Colonic mucosa (tissue), 4 donors: ENCODE measurements at places on chromosomes 1 and 21.

DNA sequence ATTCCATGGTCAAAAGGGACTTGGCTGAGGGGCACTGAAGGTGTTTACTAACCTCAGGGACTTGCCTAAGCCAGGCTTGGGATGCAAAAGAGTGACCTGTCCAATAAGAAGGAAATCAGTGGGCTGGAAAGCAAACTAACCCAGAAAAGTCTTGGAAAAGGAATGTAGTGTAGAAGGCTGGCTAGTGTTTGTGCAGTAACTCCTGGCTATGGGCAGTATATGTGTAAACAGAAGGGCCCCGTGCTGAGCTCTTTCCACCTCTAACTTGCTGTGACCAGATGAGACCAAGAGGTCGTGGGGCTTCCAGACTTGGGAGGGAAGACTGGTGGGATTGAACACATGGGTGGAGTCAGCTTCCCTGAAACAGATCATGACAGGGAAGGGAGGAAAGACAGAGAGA lies 4.1 kb downstream of the MINDY1 start:
- no peak for DNase-seq

- DNase-seq = no peak
These were observed 82.4 kb upstream of the MAGI3 start for GRCh38 chr1:113307771-113308445.

GRCh38 chr1:229058111-229058561 lies 212.8 kb upstream of the RAB4A start:
- DNase-seq = no peak

- DNase-seq = peak; percentile 87
These were observed 3.5 kb upstream of the PIGV start for GRCh38 chr1:26784023-26784871.

DNA sequence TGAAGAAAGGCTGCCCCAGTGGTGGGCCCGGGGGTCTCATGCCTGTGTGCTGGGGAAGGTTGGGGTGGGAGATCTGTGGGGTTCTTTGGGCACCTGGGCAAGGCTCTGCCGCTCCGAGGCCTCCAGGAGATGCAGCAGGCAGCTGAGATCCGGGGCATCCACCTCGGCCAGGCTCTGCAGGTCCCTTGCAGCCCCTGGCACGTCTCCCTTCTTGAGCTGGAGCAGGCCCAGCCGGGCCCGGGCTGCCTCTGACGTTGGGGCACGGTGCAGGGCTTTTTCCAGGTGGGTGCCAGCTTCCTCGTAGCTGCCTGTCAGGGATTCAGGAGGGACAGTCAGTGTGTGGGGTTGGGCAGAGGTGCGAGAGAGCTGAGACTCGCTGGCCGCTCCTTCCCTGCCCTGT lies 11.4 kb upstream of the MMEL1 start:
- no peak for DNase-seq

GRCh38 chr1:24586970-24587820 lies 31.3 kb downstream of the NCMAP start:
- DNase-seq = peak; percentile 69

DNA sequence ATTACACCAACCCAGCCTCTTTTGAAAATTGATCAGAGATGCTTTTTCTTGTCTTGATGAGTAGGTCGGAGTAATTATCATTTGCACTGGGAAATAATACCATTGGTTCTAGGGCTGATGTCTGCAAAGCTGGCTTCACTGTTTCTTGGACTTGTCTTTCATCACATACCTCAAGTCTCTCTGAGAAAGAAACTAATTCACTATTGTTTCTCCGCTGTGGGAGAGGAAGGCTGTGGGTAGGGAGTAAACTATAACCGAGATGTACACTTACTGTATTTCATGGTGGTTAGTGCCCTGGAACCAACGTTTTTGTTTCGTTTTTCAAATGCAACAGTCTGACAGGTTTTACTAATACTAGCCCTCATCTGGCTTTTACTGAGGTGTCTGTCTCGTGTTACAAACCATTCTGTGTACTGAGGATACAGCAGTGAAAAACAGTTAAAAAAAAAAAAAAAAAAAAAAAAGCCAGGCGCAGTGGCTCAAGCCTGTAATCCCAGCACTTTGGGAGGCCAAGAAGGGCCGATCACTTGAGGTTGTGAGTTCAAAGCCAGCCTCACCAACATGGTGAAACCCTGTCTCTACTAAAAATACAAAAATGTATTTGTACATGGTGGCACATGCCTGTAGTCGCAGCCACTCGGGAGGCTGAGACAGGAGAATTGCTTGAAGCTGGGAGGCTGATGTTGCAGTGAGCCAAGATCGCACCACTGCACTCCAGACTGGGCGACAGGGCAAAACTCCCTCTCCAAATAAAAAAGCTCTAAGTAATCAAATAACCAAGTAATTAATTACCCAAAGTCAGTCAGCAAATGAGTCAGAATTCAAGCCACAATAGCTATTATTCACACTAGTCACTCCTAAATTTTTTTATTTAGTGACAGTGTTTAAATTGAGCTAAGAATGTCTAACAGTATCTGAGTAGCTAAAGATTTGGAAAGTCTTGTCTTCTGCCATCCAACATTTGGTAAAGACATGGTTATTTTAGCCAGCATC lies 23.3 kb downstream of the TOMM20 start:
- no peak for DNase-seq

DNA sequence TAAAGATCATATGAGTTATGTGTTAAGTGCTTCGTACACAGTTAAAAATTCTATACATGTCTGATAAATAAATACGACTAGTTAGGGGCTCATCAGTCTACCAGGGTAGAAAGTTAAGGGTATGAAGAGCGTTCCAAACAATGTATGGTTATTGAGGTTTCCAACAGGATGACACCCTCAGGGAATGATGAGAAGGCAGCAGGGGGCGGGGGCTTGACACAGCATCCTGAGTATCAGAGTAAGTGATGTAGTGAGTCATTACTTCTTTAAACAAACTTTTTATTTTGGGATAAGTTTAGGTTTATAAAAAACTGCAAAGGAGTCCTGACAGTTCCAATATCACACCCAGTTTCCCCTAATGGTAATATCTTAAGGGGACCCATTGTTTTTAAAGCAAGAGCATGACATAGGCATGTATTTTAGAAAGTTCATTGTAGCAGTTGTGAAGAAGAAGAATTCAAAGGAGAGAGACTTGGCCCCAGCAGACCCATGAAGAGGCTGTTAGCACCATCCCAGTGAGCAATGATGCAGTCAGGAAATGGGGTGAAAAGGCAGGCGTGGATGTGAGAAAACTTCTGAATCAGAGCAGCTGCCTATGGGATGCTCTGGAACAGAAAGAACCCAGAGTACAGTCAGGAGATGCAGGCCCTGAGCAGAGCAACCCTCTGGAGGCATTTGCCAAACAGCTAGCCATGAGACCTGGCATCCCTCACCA lies 15.0 kb upstream of the PSMB2 start:
- no peak for DNase-seq

GRCh38 chr1:10065344-10065685 lies 32.6 kb downstream of the UBE4B start:
- no peak for DNase-seq

DNA sequence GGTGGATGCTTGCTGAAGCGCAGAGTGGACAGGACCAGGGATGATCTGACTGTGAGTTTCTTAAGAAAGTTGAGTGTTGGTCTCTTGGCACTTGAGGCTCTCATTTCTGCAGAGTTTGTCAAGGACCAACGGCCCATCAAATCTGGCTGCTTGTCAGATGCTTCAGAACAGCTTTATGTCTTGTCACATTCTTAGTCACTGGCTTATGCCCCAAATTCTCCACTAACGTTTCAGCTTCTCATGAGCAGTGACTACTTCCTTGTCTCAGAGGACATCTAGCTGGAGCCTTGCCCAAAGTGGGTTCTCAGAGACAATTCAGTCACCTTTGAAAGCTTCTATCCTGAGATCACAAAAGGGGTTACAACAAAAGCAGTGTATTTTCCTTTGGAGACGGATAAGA lies 92.3 kb downstream of the ST6GALNAC5 start:
- DNase-seq = no peak

DNA sequence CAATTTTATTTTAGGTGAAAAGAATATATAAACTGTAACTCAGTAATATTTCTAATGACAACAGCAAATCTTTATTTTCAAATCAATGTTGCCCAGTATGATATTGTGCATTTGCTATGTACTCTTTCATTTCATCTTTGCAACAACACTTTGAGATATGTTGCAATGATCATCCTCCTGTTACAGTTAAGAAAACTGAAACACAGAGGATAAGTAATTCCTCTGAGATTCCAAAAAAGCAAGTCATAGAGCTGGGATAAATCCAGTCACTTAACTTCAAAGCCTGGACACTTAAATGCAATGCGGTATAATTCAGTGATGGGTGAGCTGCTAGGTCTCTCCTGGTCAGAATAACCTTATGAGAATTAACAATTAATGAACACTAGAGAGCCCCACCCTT lies 48.6 kb upstream of the EXO1 start:
- DNase-seq = no peak

DNA sequence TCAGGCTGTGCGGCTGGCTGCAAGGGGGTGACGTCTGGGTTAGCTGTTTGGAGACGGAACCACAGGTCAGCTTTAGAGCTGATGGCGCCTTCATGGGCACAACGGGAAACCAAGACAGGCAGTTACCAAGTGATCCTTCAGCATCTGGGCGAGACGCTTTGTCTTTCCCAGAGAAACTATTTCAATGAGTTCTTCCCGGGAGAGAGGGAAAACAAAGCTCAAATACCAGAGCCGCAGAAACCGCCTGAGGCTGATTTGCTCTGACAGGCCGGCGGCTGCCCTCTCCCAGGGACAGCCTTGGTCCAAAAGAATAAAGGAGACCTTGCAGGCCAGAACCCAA lies 76.5 kb downstream of the CD58 start:
- DNase-seq = no peak

DNA sequence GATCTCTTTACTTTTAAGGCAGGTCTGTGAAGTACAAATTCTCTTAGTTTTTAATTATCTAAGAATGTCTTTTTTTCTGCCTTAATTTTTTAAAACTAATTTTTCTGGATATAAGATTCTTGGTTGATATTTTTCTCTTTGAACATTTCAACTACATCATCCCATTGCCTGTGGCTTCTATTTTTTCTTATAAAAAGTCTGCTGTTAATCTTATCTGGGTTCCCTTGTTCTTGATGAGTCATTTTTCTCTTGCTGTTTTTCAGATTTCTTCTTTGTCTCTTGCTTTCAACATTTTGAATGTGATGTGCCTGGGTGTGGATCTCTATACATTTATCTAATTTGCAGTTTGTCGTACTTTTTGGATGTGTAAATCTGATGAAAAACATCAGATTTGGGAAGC lies 525.2 kb upstream of the PBX1 start:
- no peak for DNase-seq

GRCh38 chr1:28031173-28031572 lies 57.2 kb downstream of the EYA3 start:
- no peak for DNase-seq

GRCh38 chr1:110266834-110267233 lies 56.7 kb downstream of the KCNC4 start:
- DNase-seq = no peak

DNA sequence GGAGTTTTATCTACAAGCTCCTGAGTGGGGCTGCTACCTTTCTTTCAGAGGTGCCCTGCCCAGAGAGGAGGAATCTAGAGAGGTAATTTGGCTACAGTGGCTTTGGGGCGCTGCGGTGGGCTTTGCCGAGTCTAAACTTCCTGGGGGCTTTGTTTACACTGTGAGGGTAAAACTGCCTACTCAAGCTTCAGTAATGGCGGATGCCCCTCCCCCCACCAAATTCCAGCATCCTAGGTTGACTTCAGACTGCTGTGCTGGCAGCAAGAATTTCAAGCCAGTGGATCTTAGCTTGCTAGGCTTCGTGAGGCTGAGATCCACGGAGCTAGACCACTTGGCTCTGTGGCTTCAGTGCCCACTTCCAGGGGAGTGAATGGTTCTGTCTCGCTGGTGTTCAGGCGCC lies 43.9 kb downstream of the SWT1 start:
- no peak for DNase-seq

- no peak for DNase-seq
These were observed 218.5 kb downstream of the DISC1 start for GRCh38 chr1:231844986-231845502.

- no peak for DNase-seq
These were observed 42.8 kb downstream of the RTCA start for GRCh38 chr1:100308777-100309176.

DNA sequence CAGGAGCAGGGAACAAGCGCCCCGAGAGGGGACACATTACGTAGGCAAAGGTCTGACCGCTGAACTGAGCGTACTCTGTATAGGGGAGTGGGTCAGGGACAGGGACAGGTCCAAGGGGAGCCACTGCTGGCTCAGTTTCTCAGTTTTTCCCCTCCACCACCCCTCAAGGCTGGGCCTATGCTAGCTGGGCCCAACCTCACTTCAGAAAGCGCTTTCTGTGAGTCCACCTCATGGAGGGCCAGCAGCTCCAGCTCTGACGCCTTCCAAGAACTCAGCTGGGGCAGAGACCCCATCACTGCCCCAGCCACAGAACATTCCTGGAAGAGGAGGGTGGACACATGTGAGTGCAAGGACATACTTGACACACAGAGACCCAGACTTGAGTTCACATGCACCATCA lies 242.0 kb downstream of the FOXD2 start:
- DNase-seq = peak; percentile 6

DNA sequence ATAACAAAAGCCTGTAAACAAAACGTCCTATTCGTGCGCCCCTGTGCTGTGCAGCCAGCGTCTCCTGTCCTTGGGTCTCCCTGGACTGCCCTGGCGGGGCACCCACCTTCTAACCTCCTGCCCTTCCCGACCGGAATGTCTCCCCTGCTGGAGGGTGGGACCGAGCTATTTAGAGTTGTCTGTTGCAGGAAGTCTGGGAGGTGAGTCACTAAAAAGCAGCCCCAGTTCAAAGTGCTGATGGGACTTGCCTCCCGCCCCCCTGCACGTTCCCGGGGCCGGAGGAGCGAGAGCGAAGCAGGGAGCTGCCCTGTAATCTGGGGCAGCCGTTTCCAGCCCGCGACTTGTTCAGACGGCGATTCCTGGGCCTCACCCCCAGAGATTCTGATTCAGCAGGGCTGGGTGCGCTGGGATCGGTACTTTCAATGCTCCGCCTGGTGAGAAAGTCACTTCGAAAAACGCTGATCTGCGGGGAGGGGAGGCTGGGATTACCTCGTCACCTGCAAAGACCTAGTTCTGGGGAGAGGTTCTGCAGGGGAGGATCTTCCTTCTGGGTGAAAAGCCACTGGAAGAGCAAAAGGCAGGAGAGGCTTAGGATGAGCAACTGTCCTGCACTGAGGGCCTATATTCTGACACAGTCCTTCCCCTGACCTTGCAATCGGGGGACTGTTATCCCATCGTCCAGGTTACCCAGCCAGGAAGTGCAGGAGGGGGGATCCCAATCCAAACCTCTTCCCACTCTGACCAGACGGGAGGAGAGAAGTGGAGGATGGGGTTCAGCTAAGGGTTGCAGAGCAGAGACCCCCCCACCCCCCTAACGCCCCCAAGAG lies 1.2 kb upstream of the DHRS3 start:
- DNase-seq = peak; percentile 90
